ENCODE measurements at places on chromosomes 12 and 14.

GRCh38 chr12:15225136-15225862 is 4.1 kb upstream of the RERG start:
- no peak for DNase-seq

- DNase-seq, result peak; percentile 88
Observed at GRCh38 chr14:80954687-80955299, 628 bp upstream of the TSHR start.

DNA sequence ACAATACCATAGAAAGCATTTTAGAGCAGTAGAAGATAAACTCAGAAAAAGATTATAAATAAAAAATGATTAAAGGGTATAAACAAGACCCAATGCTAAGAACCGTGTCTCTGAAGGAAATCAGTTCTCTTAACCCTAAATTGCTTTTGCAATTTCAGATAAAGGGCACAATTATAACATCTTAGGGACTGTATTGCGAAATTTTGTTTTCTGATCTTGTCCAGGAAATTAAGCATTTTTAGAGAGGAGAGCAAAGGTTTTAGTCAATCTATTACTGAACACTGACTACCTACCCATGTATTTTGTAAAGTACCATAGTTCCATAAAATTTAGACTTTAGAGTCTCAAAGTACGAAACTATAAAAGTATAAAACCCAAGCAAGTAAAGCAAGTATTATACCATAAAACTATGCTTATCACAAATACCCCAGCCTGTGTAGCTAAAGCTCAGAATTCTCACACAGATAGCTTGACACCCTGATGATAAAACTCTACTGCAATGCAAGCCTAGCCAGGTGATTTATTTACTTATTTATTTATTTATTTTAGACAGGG is 6.8 kb upstream of the CHPT1 start:
- DNase-seq, result no peak

GRCh38 chr14:88563845-88564244 is 1.0 kb downstream of the ZC3H14 start:
- no peak for DNase-seq

- no peak for DNase-seq
Observed at GRCh38 chr12:2629051-2629450, 165.7 kb upstream of the FKBP4 start.

DNA sequence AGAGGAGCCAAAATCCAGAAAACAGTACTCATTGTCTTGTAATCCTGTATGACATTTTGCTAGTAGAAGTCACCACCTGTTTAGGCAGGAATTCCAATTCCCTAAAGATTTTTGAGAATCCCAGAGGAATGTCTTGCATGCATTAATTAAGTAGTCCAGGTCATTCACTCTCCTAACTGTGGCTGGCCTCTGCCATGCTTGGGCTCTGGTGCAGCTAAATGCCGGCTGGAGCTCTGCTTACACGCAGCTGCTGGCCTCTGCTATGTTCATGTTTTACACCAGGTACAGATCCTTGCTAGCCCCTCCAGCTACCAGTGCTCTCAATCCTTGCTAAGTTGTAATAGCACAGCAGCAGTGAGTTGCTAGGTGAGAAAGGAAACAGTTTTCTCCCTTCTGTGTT is 16.3 kb upstream of the HIF1A start:
- DNase-seq, result peak; percentile 65

DNA sequence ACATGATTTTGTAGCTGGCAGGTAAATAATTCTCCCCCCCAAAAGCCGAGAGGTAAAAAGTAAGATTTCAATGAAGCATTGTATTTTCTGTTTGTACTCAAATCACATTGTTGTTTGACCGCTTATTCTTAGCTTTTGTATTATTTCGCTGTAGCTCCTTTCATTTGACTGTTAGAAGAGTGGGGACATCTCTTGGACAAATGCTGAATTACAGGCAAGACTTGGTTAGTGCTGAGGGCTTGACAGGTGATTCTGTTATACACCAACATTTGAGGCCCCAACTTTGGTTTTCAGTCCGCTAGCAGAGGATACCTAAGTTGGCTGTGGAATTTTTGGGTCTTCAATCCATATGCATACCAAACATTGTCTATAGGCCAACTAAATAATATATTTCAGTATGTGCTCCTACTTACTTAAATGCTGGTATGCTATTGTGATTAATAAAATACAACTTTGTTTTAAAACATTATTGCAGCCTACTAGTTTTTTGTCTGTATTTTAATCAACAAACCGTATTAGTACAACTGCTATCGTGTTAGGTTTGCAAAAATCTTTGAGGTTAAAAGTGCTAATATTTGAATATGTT is 102.2 kb downstream of the ERC1 start:
- DNase-seq, result no peak

DNA sequence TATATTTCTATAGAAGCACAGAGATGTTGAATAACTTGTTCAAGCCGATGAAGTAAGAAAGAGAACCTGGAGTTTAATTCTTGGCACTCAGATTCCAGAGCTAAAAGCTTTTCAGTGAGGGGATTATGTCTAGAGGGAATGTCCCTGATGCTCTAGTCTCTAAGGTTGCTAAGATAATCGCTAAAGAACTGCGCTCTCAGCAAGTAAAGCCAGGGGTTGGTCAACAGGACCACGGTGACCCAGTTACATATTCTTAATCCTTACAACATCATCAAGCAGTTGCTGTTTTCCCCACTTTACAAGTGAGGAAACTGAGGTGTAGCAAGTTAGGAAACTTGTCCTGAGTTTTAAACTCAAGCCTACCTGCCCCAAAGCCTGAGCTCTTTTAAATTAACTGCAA is 110.8 kb downstream of the DAD1 start:
- DNase-seq, result no peak

DNA sequence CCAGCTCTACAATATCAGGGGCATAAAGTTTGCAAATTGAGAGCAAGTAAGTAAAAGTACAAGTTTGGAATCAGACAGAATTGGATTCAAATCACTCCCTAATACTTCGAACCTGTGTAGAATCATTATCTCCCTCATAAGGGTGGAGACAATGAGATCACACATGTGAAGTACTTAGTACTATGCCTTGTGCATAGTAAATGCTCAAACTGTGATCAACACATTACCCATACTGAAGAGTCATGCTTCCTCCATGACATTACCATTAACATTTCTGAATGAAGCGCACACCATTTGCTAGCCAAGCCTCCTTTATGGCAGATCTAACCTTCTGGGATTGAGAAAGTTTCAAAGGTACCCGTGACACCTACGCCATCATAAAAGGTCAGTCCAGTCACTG is 26.6 kb upstream of the NRDE2 start:
- no peak for DNase-seq

Measured in ecto neural progenitor cell (in vitro differentiated cells).